ENCODE measurements at places on chromosomes 3 and 15.

GRCh38 chr3:157127831-157128767, 31.8 kb downstream of the CCNL1 start:
- ATAC-seq: peak; percentile 57

GRCh38 chr15:36403351-36403750, 176.1 kb upstream of the CDIN1 start:
- no peak for ATAC-seq

DNA sequence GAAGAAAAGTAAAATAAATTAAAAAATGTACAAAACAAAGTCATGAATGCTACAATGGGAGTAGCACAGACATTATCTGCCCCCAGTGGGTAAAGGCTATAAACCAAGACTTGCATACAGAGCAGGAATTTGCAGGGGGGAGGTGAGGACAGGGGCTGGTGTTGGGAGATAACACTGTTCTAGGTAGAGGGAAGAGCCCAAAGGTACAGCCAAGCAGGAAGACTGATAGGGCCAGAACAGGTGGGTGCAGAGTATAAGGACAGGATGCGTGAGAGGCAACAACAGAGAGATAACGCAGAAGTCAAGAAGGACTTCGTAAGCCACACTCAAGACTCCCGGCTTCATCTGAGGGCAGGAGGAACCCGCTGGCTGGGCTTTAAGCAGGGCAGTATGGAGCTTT, 146.5 kb downstream of the CTNNB1 start:
- ATAC-seq: no peak

DNA sequence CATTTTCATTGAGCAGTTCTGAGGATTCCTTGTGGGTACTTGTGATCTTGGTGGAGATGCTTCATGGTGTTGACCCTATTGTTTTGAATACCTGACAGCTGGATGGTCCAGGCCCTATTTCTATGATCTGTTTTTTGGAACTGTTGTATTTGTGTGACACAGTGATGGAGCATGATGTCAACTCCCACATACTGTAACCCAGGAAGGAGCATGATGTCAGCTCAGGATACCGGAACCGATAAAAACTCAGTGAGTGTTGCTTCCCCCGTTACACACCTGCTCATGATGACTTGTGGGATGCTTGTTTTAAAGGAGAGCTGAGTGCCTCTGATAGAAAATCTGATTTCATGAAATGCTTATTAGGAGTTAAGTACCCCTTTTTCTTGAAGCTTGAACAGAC, 45.1 kb downstream of the ZBTB38 start:
- ATAC-seq: no peak

DNA sequence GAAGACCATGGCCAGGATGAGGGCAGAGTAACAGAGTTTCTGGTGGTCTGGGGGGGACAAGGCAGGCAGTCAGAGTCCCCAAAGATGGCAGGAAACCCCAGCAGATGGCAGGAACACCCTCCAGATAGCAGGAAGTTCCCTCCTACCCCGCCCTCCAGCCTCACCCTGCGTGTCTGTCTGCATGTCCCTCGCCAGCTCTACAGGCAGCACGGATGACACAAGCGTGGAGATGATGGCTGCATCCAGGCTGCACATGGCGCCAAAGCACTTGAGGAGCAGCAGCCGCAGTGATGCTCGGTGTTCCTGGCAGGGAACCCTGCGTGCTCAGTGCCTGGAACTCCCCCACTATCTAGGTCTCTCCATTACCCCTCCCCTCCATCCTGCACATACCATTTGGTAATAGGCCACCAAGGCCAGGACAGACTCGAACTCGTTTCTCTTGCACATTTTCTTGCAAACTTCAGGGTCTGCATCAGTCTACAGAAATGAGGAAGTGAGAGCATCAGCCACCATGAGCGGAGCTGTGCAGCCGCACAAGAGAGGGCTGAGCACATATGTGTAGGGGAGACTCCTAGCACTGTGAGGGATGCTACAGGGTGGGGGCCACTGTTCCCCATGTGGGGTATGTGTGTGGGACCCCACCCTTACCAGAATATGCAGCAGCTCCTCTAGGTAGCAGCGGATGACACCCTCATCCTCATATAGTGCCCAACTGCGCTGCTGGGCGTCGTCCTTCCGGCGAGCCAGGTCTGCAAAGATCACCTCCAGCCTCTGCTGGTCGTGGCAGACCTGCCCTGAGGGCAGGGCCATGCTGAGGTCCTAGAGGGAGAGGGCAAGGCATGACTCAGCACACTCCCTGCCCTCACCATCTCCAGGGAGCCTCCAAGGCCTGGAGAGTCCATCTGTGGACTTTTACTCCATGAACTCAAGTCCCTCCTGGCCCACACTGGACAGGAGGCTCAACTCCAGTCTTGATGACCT, 6.0 kb downstream of the NCKIPSD start:
- no peak for ATAC-seq

- ATAC-seq: no peak
Observed at GRCh38 chr3:127680146-127680661, 7.5 kb downstream of the ABTB1 start.

DNA sequence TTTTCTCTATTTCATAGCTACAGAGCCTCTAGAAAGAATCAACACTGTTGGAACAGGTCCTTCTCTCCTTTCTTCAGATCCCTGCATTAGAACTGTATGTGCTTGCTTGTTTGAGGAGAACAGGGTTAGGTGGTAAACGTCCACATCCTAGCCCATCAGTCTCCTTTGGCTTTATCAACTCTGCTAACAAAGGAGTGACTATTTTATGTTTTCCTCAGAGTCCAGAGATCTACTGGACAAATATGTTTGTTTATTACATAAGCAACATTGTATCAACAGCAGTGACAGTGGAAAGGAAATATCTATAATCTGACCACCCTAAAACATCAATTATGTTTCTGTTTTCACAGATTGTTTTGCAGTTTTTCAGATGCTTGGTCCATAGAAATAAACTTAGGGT, 39.6 kb downstream of the CMSS1 start:
- no peak for ATAC-seq

DNA sequence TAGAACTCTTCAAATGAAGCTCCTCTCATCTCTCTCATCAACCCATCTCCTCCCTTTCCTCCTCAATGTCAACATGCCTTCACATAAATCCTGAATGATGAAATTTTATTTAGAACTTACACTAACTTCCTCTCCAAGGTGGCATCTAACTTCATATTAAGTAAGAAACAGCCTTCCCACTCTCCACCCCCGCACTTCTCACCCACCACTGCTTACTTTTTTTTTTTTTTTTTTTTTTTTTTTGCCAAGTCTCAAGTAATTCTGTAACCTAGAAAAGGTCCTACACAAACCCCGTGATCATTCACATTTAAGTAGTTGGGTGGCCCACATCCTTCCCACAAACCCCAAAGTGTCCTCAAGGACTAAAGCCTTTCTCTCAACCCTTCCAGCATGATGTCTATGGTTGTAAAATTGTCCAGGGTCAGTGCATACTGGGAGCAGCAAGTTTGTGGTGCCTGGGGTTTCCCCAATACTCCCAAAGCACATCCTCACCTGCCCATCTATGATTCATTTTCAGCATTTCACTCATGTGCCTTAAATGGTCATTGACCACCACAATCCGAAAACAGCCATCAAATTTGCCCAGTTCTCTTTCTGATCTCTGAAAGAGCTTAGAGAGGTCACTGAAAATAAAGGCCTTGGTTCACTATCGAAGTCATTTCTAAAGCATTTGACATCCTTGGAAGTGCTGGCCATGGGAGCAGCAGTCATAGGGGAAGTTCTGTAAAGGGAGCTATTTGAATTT, 47.2 kb downstream of the CD86 start:
- no peak for ATAC-seq

DNA sequence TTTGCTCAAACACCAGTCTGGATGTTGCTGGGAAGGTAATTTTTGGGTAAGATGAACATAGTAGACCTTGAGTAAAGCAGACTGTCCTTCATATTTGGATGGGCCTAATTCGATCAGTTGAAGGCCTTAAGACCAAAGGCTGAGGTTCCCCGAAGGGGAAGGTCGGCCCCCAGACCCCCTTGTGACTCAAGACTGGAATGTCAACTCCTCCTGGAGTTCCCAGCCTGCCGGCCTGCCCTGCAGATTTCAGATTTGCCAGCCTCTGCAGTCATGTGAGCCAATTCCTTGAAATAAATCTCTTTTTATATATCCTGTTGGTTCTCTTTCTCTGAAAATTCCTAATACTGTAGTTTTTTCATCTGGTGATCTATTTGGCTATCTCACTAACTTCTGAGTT, 146.5 kb downstream of the APBA2 start:
- ATAC-seq: no peak

DNA sequence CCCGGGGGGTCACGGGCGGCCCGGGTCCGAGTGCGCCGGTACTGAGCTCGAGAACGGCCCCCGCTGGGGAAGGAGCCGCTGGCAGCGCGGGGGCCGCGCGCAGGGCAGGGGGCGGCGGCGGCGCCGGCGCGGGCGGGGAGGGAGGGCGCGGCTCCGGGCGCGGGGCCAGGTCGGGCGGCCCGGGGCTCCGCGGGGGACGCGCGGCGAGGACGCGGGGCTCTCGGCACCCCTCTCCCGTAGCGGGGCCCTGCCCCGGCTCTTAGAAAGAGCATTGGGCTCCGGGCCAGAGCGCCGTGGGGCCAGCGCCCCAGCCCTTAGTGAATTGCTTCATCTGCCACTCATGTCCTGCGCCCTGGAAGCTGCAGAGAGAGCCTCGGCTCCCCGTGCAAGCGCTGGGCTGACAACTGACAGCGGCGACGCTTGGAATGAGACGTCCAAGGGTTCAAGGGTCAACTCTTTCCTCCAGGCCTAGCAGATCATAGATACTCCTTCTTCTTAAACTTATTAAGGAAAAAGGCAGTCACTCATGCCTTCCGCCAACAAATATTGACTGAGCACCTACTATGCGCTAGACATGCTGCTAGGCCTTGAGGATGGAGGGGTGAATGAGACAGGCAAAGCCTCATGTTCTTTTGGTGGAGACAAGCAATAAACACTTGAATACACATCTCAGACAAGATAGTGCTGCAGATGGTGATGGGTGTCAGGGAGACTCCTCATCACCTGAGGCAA, 140.8 kb downstream of the SMAD6 start:
- peak; percentile 44 for ATAC-seq

DNA sequence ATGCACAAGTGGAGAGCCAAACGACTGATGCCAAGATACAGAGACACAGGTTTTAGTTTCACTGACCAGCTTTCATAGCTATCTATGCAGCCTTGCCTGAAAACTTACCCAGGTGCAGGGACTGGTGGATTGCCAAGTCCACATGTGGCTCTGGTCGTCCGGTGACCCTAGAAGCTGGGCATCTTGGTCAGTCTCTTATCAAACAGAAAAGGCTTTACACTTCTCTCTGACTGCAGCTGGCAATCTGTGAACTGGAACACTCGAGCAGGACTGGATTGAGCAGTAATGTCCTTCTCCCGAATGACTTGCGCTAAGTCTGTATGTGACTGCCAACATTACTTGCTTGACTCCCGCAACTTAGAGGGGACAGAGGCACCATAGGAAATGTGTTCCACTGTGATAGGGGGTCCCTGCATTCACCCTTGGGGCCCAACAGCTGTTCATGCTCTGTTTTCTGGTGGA, 63.0 kb upstream of the SIAH2 start:
- no peak for ATAC-seq

DNA sequence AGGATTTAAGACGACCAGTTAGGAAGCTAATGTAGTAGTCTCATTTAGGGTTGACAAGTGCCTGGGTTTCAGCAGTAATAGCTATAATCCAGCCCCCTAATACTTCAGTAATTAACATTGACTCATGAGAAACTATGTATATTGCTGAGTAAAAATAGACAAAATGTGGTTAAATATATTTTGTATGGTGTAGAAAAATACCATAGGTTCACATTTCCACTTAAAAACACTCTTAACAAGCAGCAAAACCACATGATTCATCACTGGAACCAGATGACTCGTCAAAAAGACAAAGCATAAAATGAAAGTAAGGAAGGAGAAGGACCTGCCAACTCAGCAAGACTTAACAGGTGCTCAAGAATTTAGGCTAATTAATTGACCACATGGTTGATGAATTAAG, 288.9 kb downstream of the EFHB start:
- ATAC-seq: no peak

- ATAC-seq: no peak
Observed at GRCh38 chr3:9246189-9246588, 3.3 kb downstream of the SRGAP3 start.

- peak; percentile 71 for ATAC-seq
Observed at GRCh38 chr15:48634893-48635292, 10.6 kb downstream of the FBN1 start.

- ATAC-seq: no peak
Observed at GRCh38 chr3:17411157-17411877, 331.1 kb downstream of the TBC1D5 start.

Measured in SK-N-SH treated with all-trans-retinoic acid at 6 μM for 48 hours (cell line).